ENCODE measurements at places on chromosomes 5 and 9.

DNA sequence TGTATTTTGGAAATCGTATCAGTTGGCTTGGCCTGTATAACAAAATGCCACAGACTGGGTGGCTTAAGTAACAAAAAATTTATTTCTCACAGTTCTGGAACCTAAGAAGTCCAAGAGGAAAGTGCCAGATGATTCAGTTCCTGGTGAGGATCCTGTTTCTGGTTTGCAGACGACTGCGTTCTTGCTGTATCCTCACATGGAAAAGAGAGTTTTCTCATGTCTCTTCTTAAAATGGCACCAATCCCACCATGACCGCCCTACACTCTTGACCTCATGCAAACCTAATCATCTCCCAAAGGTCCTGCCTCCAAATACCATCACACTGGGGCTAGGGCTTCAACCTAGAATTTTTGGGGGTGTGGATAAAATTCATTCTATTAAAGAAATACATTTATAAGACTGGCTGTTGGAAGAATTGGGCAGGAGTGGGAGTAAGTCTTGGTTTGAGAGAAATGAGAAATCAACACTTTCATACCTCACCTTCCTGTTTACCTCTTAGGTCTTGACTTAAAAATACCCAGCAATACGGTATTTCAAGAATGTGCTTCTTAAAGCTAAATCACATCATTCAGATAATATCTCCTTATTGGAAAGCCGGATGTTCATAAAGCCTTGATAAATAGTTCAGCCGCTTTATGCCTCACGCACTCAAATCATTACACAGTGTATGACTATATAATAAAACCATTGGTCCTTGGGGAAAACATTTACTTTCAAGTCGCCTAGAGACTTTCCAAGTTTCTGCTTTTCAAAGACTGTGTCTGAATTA is 28.7 kb downstream of the PTTG1 start:
- DNase-seq: no peak

- DNase-seq: no peak
Observed at GRCh38 chr9:81993656-81994055, 5.1 kb downstream of the SPATA31D1 start.

GRCh38 chr5:166276006-166276405 is 2015.4 kb upstream of the WWC1 start:
- no peak for DNase-seq

GRCh38 chr5:164893071-164893470 is 1387.7 kb downstream of the MAT2B start:
- no peak for DNase-seq

DNA sequence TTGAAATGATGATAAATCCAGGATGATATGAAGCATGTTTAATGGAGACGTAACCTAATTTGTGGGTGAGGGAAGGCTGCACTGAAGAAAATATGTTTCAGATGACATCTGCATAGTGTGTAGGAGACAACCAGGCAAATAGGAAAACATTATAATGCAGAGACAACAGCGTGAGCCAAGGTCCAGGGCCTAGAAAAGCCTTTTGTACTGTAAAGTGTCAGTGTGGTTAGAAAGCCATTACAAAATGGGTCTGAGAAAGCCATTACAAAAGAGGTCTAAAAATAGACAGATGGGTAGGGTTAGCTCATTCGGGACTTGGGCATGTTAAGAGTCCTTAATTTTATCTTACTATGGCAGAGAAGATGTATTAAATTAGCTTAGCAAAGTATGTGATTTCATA is 14.9 kb upstream of the GABRG2 start:
- no peak for DNase-seq

DNA sequence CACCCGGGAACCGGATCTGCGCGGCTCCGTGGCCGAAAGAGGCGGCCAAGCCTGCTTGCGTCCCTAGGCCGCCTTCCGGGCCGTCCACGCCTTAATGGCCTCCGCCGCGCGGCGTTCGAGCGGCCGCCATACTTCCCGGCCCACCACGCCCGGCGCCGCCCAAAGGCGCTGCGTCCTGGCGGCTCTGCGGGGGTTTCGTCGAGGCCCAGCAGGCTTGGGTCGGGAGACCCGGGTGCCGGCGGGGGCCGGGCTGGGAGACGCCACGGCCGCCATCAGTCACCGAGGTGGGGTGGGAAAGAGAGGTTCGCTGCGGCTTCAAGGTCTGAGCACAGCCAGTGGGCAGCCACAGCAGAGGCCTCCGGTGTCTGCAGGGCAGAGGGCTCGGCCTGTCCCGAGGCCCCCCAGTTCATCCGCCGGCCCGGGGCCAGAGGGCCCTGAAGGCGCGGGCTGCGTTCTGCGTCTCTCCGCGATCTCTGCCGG is 545.8 kb upstream of the CDH10 start:
- no peak for DNase-seq

DNA sequence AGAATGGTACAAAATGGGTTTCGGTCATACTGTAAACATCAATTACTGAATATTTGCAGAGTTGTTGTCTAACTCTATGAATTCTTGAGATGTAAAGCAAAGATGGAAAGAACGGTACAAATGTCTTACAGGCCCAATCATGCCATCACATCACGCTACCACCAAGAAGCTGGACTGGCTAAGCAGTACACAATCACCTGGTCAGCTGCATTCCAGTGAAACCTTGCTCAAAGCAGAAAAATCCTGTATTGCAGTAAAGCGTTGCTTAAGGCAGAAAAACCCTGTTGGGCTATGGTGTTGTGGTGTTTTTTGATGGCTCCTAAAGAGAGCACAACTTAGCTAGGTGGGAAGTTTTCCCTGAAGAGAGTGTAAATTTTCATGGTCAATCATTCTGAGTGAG is 112.6 kb upstream of the RASA1 start:
- DNase-seq: no peak

- no peak for DNase-seq
Observed at GRCh38 chr9:98724810-98725530, 16.2 kb upstream of the GABBR2 start.

- DNase-seq: no peak
Observed at GRCh38 chr5:2736872-2737271, 14.6 kb downstream of the IRX2 start.

GRCh38 chr9:90735952-90736351 is 65.7 kb upstream of the SYK start:
- DNase-seq: no peak

DNA sequence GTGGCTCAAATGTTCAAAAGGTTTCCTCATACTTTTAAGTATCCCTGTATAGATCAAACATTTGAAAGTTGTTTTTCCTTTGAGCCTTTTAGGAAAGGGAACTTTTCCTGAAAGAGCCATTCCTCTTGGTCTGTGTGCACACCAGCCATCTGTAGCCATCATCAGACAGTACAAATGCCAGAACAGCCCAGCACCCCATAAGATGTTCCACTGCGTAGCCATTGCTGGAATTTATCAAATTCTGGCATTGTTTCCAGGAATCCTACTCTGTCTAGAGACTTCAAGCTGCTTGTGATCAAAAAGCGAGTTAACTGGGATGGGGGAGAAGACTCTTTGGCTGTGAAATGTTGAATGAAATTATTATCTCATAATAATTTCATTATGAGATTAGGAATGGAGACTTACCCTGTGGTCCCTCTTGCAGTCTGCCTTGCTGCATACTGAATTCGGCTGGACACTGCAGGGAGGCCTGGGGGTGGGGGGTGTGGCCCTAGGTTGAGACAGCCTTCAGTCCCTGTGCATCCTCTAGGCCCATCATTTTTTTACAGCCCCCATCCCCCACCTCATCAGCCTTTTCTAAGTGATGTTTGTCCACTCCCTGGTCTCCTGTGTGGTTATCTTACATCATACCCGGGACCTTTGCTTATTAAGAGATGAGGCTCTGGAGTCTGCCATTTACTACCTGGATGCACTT is 99.8 kb downstream of the RALGPS1 start:
- DNase-seq: no peak

DNA sequence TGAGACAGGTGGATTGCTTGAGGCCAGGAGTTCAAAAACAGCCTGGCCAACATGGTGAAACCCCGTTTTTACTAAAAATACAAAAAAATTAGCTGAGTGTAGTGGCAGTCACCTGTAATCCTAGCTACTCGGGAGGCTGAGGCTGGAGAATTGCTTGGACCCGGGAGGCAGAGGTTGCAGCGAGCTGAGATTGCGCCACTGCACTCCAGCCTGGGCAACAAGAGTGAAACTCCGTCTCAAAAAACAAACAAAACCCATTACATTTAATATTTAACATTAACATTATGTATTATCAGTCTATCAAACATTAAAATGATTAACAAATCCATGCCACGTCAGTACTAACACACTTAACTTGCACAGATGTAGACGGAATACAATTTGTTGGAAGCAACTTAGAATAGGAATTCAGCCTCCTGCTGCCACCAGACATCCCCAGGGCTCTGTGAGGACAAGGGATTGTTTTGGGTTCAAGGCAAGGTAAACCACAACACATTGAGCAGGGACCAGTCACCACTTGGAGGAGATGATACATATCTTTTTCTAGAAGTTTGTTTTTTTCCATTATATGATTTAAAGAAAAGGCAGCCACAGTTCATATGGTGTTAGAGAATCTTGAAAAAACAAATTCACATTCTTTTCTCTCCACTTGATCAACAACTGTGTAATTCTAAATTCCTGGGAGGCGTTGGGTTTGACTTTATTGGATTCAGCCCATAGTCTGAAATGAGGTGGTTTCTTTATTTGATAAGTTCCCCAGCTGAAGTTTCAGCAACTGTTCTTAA is 104.1 kb upstream of the BASP1 start:
- no peak for DNase-seq

DNA sequence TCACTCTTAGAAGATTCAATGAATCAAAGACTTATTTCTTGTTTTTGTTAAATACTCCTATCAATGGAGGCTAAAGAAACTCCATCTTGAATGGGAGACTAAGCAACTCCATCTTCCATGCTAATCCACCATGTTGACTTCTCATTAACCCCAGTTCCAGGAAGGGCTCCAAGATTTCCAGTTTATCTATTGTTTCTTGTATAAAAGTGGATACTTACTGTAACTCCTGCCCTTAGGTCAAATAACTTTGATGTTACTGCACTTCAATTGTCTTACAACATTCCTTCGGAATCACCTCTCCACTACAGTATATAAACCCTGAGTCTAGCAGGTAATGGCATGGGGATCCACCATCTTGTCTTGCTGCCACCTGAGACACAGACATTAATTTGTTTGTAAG is 63.0 kb downstream of the PUM3 start:
- DNase-seq: no peak

- DNase-seq: no peak
Observed at GRCh38 chr9:121395558-121395957, 25.5 kb upstream of the STOM start.

DNA sequence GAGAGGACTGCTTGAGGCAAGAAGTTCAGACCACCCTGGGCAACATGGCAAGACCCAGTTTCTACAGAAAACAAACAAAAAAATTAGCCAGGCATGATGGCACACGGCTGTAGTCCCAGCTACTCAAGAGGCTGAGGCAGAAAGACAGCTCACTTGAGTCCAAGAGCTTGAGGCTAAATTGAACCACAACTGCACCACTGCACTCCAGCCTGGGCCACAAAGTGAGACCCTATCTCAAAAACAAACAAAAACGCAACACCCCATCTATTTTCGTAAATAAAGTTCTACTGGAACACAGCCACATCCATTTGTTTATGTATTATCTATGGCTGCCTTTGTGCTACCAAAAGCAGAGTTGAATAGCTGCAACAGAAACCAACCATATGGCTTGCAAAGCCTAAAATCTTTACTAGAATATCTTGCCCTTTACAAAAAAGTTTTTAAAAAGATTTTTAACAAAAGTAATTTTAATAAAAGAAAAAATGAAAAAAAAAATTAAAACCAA is 67.5 kb downstream of the SETX start:
- DNase-seq: no peak

GRCh38 chr5:150458802-150459557 is 9.4 kb upstream of the RPS14 start:
- DNase-seq: peak; percentile 72

DNA sequence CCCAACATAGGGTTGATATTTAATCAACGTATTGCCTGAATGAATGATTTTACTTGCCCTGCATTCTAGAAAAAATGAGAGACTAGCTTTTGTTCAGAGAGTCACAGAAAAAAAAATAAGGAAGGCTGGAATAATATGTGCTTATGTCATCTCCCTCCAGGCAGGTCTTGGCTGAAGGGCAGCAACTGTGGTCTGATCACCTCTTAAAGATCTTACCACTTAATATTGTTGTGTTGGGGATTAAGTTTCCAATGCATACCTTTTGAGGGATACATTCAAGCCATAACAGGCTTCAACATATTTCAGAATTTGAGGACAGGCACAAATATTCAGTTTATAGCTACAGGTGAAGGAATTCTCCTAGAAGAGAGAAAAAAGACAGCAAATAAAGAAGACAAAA is 157.3 kb upstream of the S1PR3 start:
- DNase-seq: no peak

DNA sequence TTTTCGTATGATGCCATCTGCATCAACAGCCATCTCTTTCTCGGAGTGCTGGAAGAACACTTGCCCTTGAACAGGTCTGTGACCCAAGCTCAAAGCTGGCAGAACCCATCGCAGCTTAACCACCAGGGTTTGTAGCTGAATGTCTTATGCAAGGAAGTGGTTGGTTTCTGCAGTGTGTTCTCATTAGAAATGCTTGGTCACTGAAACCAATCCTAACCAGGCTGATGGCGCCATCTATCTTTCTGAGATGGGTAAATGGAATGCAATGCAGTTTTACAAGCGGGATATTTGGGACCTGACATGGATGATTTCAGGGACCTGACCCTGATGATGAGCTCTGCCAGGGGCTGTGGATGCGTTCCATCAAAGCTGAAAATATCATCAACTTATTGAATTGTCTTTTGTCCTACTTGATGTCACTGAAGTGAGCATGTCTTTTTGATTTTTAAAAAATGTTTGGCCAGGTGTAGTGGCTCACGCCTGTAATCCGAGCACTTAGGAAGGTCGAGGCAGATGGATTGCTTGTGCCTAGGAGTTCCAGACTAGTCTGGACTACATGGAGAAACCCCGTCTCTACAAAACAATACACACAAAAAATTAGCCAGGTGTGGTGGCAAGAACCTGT is 28.7 kb downstream of the DMRT3 start:
- DNase-seq: peak; percentile 50

DNA sequence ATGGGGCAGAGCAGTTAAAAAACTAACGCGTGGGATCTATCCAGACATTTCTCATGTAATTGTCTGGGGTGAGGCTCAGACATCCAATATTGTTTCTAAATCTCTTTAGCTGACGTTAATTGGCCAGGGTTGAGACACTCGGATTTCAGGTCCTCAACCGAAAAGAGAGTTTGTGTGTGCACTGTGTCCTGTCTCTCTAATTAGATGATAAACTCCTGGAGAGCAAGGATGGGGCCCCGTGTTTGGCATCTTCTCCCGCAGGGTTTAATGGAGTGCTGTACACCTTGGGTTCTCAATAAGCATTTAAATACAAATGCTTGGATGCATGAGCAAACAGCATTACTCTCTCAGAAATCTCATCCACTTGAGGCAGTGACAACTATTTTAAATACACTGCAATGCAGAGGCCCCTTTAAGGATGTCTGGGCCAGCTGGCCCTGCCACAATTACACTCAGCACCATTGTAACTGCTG is 139.6 kb downstream of the MTX3 start:
- no peak for DNase-seq

DNA sequence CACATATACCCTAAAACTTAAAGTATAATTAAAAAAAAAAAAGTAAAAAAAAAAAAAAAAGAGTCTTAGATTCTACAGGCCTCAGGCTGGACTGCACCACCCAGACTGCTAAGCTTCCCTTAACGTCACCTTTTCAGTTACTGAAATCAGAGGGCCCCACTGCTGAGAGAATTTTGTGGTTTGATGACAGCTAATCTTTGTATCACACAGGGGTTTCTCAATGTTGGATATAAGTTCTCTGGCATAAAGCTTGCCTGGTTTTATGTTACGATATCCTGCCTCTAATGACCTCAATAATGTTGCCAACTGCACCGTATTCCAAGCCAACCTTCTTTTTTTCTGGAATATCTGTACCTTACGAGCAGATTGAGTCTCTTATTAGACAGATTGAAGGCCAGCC is 43.1 kb upstream of the C6 start:
- DNase-seq: no peak
